ENCODE measurements at places on chromosomes 16 and 17.

DNA sequence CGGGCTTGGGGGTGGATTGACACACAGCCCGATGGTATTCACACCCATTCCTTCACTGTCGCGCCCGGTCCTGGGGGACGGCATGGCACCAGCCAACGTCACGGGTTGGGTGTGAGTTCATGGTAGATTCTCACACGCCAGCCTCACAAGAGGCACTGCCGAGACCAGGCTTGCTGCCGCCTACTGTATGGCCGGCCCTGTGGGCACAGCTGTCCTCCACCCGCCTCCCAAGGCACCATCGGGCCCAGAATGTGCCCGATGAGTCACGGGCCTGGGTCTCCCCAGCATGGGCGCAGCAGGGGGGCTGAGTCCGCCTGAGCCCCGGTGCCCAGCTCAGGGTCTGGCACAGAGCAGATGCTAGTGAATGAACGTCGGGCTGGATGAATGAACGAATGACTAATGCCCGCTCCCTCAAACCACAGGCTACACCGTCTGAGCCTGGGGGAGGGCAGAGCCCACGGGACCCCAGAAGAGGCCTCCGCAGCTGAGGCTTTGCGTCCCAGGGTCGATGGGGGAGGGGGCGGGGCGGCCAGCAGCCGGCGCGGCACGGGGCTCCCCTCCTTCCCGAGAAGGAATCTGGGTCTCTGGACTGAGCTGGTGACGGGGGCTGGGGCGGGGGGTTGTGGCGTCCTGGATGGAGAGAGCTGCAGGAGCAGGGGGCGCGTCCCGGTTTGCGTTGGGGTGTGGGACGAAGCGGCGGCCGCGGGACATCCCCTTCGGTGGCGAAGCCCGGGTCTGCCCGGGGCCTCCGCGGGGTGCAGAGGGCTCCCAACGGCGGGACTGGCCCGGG lies 829 bp downstream of the PITPNM3 start:
- DNase-seq: no peak

GRCh38 chr17:64707050-64707591 lies 45.0 kb upstream of the SMURF2 start:
- no peak for DNase-seq

DNA sequence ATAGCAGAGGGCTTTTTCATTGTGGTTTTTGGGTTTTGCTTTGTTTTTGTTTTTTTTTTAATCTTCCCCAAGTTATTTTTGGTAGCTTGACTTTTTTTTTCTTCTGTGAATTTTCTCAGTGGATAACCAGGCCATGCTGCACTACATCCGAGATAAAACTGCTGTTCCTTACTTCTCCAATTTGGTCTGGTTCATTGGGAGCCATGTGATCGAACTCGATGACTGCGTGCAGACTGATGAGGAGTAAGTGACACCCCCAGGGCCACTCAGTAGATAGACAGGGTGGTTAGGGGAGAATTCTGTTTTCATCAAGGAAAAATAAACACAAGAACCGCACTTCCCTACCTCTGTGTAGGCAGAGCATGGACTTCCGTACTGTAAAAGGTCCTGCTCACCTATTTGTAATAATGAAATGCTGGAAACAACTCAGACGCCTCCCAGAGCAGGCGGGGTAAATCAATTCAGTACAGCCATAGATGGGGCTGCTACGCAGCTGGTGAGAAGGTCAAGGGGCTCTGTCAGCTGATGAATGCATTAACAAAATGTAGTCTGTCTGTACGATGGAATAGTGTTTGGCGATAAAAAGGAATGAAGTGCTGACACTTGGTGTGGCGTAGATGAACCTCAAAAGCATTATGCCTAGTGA lies 28.6 kb downstream of the CLEC16A start:
- no peak for DNase-seq

DNA sequence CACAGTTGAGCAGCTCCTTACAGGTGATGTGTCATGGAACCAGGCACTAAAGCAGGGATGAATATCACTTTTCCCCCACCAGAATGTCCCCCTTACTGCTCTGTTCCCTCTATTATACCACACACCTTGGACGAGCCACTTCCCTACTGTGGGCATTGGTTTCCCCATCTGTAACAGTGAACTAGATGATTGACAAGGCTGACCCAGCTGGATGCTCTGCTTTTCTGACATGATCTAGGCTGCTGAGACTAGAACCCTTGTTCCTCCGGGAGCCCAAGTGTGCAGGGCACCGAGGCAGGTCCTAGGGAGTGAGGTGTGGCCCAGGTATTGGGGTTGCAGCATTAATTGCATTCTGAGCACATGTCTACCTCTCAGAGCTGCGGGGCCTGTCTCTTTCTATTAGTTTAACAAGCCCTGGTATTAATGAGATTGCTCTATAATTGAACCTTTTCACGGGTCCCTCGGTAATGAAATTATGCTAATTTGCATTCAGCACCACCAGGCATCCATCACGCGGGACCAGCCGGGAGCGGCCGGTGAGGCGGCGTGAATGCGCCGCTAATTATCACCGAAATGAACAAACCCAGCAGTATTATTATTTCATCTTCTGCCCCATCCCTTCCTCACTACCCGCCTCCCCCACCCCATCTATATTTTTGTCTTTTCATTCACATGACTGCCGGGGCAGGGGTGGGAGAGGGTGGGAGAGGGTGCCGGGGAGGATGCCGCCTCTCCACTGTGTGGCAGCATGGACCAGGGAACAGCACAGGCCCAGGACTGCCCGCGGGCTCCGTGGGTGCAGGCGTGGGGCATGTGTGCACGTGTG lies 121.1 kb downstream of the CYLD start:
- DNase-seq: no peak

DNA sequence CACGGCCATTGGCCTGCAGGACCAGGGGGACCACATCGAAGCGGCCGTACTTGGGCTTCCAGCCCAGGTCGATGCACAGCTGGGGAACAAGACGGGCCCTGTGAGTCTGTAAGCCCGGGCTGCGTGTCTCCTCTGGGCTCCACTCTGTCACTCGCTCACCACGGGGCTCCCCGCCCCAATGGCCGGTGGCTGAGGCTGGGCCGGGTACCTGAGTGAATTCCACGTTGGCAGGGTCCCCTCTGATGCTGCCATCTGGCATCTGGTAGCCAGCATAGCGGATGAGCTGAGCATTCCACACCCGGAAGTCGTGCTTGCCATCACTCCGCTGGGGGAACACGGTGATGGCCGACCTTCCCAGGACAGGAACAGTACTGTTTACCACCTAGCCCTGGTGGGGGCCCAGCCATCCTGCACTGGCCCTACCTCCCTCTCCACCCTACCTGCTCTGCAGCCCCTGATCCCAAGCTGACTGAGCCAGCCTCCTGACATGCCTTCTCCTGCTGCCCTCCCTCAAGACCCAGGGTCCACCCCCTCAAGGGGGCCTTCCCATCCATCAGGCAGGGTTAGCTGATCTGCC lies 19.4 kb downstream of the NOS2 start:
- DNase-seq: no peak

DNA sequence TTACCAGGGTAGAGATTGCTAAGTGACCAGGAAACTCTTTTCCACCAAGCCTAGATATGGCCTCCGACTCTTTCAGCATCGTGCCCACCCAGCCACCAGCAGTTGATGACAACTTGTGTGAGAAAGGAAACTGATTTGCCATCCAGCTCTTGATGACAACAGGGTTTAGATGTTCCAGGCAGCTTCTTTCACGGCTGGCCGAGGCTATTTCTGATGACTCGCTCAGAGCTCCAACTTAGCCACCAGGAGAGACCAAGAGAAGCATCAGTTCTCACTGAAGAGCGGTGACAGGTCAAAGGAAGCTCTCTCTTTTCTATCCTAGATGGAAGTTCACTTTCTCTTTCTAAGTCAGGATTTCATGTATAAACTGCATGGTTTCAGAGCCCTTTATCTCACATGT lies 61.2 kb downstream of the MPHOSPH6 start:
- no peak for DNase-seq

- DNase-seq: no peak
Measured at GRCh38 chr16:49494891-49495566, 121.4 kb downstream of the C16orf78 start.

- DNase-seq: no peak
Measured at GRCh38 chr16:23391381-23392222, 61.4 kb downstream of the COG7 start.

DNA sequence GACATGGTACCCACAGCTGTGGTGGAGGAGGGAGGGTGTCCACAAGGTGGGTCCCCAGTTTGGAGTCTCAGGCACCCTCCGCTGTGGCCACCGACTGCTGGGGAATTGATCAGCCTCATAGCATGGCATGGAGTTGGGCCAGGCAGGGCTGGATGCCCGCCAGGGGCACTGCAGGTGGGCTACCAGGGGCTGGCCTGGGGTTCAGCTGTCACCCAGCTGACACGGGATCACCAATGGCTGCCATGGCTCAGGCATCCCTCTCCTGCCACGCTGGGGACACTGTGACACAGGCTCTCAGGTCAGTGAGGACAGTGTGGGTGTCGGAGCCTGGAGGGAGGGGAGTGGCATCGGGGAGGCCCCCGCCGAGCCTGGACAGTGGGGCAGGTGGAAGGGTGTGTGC lies 19.8 kb upstream of the SSTR5 start:
- no peak for DNase-seq

DNA sequence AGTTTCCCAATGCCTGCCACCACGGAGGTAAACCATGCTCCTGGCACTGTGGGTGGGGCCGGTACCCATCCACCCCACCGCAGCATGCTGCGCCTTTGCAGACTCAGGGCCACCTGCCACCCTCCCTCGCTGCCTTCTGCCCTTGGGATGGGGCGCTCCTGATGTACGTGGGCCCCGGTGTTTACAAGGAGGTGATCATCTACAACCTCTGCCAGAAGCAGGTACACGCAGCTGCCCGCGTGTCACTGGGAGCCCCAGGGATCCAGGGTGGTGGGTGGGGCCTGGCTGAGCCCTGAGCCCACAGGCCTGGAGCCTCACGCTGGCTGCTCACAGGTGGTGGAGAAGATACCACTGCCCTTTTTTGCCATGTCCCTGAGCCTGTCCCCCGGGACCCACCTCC lies 1.4 kb upstream of the RHOT2 start:
- no peak for DNase-seq
